ENCODE measurements at places on chromosomes 5 and 9.

DNA sequence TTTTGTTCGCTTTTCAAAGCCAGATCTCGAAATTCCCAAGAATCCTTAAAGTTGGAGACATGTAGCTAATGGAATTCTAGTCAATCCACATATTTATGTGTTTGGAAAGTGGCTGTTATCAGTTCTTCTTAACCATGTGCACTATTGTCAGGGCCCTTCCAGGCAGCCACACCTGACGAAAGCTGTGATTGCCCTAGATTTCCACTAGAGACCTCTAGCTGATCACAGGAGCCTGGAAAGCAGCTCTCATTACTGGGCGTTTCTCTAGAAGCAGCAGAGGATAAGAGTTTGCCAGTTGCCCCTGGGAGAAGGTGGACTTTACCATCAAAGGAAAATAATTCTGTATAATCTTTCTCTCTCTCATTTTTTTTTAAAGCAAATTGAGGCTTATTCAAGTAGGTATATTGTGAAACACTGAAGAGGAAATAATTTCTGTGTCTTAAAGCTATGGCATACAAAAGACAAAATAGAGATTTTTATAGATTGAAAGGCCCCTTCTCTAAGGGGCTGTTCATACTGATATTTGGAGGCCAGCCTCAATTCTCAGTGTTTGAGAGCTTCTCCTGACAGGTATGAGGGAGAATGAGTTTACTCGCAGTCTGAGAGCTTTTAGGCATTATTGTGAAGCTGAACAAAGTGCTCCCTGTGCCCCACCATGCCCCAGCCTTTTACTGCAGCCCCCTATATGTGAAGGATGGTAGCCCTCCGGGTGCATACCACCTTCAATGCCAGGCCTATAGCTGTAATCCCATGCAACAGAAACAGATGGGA lies 405.4 kb upstream of the ACTBL2 start:
- no peak for DNase-seq

DNA sequence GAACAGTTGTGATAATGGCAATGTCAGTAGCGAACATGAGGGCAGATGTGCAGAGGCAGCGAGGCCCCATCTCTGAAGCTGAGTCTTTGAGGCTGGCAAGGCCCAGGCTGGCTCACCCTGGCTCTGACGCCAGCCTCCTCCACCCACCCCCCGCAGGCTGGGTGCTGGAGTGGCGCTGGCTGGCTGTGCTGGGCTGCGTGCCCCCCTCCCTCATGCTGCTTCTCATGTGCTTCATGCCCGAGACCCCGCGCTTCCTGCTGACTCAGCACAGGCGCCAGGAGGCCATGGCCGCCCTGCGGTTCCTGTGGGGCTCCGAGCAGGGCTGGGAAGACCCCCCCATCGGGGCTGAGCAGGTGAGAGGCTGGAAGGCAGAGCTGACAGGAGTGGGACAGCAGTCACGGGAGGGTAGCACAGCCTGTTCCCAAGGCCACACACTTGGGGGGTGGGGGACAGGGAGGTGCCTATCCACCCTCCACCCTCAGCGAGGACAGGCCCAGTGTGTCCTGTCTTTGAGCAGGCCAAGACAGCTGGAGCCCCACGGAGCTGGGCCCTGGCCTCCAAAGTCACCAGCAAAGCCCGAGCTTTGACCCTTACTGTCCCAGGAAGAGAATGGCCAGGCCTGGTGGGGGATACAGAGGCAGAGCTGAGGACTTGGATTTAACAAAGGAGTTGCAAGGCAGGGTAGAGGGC lies 5.6 kb downstream of the SLC2A8 start:
- DNase-seq: no peak

DNA sequence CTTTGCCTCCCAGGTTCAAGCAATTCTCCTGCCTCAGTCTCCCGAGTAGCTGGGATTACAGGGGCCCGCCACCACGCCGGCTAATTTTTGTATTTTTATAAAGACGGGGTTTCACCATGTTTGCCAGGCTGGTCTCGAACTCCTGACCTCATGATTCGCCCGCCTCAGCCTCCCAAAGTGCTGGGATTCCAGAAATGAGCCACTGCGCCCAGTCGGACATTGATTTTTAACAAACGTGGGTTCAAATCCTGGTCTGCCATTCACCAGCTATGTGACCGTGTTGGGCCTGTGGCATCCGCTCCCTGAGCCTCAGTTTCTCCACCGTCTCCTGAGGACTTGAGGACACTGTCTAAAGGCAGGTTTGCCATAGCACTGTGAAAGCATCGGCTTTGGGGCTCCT lies 41.8 kb upstream of the NEK6 start:
- no peak for DNase-seq

- DNase-seq: no peak
These were observed 73.4 kb downstream of the C9orf85 start for GRCh38 chr9:71984831-71985281.

DNA sequence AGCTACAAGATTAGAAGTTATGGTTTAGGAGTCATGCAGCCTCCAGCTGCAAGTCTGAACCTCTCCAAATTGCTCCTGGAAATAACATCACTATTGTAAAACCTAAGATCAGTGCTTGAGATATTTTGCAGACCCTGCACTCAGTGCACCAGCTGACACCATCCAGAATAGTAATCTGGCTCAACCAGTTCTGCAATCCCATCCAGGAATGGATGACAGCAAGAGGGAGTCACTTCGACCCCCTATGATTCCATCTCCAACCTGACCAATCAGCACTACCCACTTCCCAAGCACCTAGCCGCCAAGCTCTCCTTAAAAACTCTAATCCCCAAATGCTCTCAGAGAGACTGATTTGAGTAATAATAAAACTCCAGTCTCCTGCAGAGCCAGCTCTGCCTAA lies 37.9 kb upstream of the NR4A3 start:
- DNase-seq: no peak

GRCh38 chr9:93096811-93097382 lies 880 bp downstream of the CARD19 start:
- no peak for DNase-seq

- no peak for DNase-seq
These were observed 48.3 kb upstream of the PIK3R1 start for GRCh38 chr5:68167195-68167651.

GRCh38 chr5:123125962-123126732 lies 37.1 kb downstream of the PRDM6 start:
- DNase-seq: no peak

DNA sequence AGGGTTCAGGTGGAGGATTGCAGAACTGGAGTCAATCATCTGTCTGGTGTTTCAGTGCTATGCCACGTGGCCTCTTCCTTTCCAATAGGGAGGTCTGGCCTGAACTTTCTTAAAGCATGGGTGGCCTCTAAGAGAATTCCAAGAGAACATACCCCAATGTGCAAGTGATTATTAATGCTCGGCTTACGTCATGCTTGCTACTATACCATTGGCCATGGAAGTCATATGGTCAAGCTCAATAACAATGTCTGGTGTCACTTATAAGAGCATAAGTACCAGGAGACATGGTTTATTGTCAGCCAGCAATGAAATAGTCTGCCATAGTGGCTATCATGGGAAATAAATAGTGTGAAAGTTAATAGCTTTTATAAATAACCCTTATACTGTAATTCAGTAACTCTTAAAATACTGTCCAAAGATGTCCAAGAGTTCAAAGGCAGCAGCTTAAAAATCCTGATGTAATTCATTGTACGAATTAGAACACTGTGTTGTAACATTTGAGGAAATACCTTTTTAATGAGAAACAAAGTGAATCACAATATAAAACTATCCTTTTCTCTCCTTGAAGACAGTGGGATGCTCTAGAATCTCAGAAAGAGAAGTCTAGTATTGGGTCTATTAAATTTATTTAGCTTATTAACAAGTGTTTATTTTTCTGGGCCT lies 355.4 kb upstream of the PRR16 start:
- DNase-seq: no peak

DNA sequence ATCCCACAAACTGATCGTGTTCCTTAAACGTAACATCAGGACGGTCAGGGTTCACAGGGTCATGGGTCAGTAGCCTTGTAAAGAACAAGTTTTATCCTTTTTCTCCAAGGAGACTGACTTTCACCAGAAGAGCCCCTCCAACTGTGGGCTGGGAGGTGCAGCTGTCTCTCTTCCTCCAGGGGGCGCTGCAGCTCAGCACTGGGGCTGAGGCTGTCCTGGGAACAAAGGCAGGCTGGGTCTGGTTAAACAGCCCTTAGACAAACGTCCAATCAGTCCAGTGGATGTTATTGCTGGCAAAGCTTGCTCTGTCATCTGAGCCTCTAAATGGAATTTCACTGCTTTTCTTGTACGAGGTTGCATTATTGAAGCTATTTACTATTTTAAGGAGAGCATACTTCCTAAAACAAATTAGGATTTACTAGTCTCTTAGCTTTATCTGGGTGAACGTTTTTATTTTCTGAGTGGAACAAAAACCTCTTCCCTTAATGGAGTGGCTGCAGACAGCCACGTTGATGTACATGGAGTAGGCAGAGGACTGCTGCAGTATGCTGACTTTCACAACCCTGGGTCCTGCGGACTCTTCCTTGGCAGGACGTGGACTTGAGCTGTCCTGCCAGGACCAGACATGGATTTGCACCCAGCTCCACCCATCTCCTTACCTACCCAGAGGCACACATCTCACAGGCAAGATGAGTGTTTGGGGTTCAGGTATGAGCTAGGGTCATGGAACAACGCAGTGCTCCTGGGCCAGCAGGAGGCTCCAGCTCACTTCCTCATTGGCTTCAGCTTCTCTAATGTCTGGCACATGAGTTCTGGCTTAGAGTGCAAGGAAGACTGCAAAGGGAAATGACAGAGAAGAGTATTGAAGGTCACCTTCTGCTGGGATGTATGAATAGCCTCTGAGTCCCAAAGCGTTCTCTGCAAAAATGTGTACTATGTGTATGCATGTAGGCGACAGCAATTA lies 7.8 kb downstream of the EXOSC2 start:
- DNase-seq: peak; percentile 61

Data from CD4-positive, alpha-beta memory T cell (primary cell).